ENCODE measurements at places on chromosomes 4 and X. TPM values are rescaled to one million over a fixed set of nuclear protein-coding genes. Genes with fewer than 3 reads are reported as not detected.

PDHA1 gene
- 41.6 TPM for total RNA-seq

DCHS2 gene
- total RNA-seq: not detected

PCDH10 gene
- total RNA-seq: 73.0 TPM

TRIM61 gene
- total RNA-seq: 3.0 TPM

SPACA5 gene
- not detected for total RNA-seq

ZNF275 gene
- 16.1 TPM for total RNA-seq

PPP4R3C gene
- total RNA-seq: not detected

USP51 gene
- total RNA-seq: 1.5 TPM

G3BP2 gene
- total RNA-seq: 267 TPM

NLGN4X gene
- total RNA-seq: not detected

NAT8L gene
- total RNA-seq: 0.30 TPM

CCSER1 gene
- 0.30 TPM for total RNA-seq

POLN gene
- total RNA-seq: 5.3 TPM

TCP11X2 gene
- total RNA-seq: not detected

POU4F2 gene
- total RNA-seq: not detected

UBQLN2 gene
- 12.8 TPM for total RNA-seq

RAI2 gene
- not detected for total RNA-seq

BTC gene
- under 0.01 TPM for total RNA-seq

AMTN gene
- total RNA-seq: not detected

CRLF2 gene
- total RNA-seq: not detected

ABCE1 gene
- total RNA-seq: 121 TPM

FMR1NB gene
- total RNA-seq: not detected

ERCC6L gene
- total RNA-seq: 0.30 TPM

CPE gene
- 8.0 TPM for total RNA-seq

Data from smooth muscle cell of the umbilical artery (primary cell).